ENCODE measurements at places on chromosomes 5 and 9.

DNA sequence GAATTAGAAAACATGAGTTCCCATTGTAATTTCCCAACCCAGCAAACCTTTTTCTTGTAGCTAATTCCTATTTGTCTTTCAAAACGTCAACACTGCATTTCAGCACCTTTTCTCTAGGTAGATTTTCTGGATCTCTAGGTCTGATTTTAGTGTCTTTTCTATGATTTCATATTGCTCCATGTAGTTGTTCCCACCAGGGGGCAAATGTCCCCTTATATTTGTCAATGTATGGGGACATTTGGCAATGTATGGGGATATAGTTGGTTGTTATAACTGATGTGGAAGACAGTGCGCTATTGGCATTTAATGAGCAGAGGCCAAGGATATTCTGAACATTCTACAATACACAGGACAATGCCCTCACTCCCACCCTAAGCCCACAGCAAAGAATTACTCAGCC, 273.9 kb upstream of the ADRA1B start:
- no peak for DNase-seq

GRCh38 chr9:128103589-128103962, 24.0 kb downstream of the PTGES2 start:
- no peak for DNase-seq

DNA sequence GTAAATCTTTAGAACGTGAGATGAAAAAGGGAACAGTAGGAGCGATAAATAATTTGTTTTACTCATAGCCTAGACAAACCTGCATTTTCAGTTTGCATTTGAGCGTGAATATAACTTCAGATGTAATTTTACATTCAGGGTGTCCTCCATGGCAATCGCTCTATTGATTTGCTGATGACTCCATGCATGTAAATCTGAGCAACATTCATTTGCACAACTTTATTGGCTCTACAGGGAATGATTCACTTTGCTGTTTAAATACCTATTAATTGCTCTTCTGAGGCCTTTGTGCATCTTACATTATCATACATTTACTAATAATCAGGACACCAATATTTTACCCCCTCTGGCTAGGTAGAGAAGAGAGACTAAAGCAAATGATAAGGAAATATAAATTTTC, 122.2 kb downstream of the EGFLAM start:
- DNase-seq, result no peak

- DNase-seq, result no peak
Measured at GRCh38 chr5:109322694-109323093, 87.1 kb downstream of the PJA2 start.

DNA sequence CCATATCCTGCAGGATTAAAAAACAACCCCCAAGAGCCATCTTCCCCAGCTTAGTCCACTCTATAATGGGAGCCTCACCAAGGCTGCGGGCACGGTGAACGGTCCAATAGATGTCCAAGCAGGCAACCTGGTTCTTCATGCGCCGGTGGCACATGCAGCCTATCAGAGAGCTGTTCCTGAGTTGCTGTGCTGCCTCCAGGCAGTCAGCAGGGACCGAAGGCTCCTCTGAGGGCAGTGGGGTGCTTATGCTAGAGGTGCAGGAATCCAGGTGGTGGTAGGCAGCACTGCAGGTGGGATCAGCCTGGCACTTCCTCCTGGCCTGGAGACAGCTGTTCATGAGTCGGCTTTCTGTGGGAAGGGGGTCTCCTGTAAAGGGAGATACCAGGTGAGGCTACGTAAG, 10.2 kb downstream of the GFRA3 start:
- DNase-seq, result no peak

- no peak for DNase-seq
Measured at GRCh38 chr5:74231697-74232096, 408.8 kb downstream of the ENC1 start.

- DNase-seq, result no peak
Measured at GRCh38 chr5:172486451-172486850, 32.1 kb upstream of the SH3PXD2B start.

GRCh38 chr9:129237164-129237611, 59.1 kb upstream of the IER5L start:
- no peak for DNase-seq

- DNase-seq, result no peak
Measured at GRCh38 chr5:89267788-89268187, 384.8 kb upstream of the MEF2C start.

GRCh38 chr9:127874301-127875221, 2.9 kb downstream of the AK1 start:
- no peak for DNase-seq

- DNase-seq, result no peak
Measured at GRCh38 chr9:89548071-89548638, 50.2 kb upstream of the SEMA4D start.

DNA sequence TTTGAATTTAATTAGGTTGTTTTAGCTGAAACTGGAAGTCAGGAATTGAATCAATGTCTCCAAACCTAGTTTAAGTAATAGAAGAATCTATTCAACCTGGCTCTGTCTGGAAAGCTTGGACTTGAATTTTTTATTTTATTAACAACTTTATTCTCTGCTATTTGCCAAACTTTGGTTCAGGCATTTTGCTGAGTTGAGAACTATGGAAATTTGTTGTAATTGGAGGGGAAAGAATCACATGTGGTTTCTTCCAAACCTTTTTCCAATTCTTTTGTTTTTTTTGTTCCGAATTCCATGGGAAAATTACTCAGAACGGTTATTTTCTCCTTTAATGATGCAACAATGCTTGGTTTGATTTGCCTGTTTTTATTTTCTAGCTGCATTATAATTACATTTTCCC, 98.2 kb upstream of the RPS23 start:
- no peak for DNase-seq

GRCh38 chr5:31285025-31285424, 91.5 kb downstream of the CDH6 start:
- no peak for DNase-seq

GRCh38 chr5:92402045-92402444, 1018.9 kb upstream of the ARRDC3 start:
- no peak for DNase-seq
